ENCODE measurements at places on chromosomes 7 and 10.

GRCh38 chr10:120204877-120205276 is 252.2 kb upstream of the PLPP4 start:
- no peak for DNase-seq

- DNase-seq = no peak
Observed at GRCh38 chr10:78761311-78761781, 307.4 kb upstream of the ZMIZ1 start.

DNA sequence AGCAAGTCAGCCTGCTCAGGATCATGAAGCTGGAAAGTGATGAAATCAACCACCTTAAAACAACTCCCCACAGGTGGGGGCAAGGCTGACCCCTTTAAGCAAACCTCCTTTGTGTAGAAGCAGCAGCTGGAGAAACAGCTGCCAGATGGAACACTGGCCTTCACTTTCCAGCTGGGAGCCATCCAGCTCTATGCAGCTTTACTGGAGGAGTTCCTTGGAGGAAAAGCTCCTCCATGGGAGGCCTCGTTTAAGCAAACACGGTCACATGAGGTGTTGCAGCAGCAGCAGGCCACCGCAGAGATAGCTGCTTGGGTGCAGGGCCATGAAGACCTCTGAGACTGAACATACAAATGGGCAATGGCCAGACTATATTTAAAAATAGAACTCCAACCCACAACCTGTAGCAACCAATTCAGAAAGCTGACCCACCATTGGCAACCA is 13.0 kb upstream of the DLG5 start:
- DNase-seq = no peak

DNA sequence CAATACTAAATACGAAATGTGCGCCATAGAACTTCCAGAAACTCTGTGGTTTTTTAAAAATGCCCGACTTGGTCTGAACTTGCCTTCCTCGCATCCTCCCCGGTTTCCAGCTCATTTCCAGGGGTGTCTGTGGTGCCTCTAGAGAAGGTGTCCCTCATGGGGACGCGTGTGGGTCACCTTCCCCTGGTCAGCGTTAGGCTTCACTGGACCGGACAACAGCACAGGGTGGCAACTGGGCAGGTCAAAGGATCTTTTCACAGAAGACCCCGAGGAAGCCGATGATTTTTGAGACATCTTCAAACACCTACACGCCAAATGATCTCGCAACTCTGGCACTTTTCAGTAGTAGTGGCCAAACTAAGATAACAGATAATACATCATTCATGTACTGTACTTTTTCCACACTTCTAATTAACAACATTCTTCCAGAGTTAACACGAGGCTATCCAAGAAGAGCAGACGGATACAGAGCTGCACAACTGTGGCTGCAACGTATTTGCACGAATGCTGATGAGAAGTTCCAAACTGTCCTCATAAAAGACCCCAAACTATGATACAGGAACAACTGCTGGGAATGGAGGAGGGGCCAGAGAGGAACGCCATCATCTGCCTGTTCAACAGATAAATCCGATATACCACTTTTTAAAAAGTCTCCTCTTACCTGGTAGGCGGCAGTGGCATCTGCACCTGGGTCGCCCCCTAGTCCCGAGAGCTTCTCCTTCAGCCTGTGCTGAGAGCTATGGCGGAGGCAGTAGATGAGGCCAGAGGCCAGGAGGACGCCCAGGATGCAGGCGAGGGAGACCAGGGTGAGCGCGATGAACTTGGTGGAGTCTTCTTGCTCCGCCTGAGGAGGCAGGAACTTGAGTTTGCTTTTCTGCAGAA is 345.5 kb downstream of the DNAJB6 start:
- no peak for DNase-seq

- DNase-seq = no peak
Observed at GRCh38 chr7:133339772-133340171, 86.9 kb downstream of the EXOC4 start.

- DNase-seq = no peak
Observed at GRCh38 chr7:55532150-55532917, 40.0 kb downstream of the VOPP1 start.

DNA sequence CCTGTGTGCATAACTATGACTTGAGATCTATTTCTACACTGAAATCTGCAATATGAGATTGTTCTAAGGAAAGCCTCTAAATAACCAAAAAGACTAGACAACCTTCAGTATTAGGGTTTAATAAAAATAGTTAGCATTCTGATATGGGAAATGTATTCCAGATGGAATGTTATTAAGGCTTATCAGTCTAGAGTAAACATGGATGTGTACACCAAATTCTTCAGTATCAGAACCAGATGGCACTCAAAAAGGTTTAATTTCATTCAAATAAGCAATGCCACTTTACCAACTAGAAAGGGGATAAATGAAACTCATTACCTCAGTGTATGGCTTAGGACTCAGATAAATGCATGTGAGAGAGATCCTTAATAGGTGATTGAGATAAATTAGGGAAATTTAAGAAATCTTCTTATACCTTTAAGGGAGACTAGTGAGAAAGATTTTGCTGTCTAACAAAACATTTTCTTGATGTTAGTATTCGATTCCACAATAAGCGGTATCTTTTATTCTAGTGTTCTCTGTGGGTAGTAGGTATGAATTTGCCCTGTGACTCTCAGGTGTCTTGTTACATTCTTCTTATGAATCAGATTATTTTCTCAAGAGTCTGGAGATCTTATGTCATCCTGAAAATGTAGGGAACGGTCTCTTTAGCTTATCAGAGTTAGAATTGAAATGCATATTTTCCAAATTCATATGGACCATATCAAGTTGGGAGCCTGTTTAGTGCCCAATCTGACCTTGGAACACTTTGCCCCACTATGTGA is 159.2 kb downstream of the PRKG1 start:
- no peak for DNase-seq

GRCh38 chr7:130273081-130273932 is 6.6 kb downstream of the CPA2 start:
- DNase-seq = no peak

DNA sequence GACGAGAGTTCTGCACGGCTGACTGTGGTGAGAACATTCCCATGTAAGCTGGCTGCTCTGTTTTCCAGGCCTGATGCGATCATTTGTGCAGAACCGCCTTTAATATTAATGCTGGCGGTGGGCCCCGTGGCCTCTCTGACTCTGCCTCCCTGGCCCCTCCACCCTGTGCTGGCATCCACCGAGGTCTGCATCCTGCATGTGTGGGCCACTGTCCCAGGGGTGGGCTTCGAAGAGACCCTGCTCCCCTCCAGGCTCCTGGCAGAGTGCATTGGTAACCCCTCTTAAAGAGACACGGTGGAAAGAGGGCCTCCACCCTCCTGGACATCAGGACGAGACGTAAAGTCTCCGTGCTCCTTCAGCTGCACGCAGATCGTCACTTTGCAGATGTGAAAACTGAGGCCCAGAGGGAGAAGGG is 67.3 kb upstream of the FAM20C start:
- no peak for DNase-seq
